ENCODE measurements at places on chromosomes 13 and 19. TPM values are rescaled to one million over a fixed set of nuclear protein-coding genes. Genes with fewer than 3 reads are reported as not detected.

Gene FFAR1
- not detected for polyA plus RNA-seq

Gene HAUS5
- 14.4 TPM for polyA plus RNA-seq

Gene SH2D3A
- not detected for polyA plus RNA-seq

Gene MZT1
- polyA plus RNA-seq, result 38.5 TPM

Gene CABP5
- polyA plus RNA-seq, result not detected

Gene KIR3DL2
- not detected for polyA plus RNA-seq

Gene KEAP1
- 39.0 TPM for polyA plus RNA-seq

Gene ZNF132
- 1.0 TPM for polyA plus RNA-seq

Gene C1QTNF9
- not detected for polyA plus RNA-seq

Gene TPRX1
- polyA plus RNA-seq, result not detected

Gene ZNF792
- polyA plus RNA-seq, result 3.7 TPM

Gene FBXO27
- polyA plus RNA-seq, result 2.7 TPM

Gene TNFSF13B
- 0.50 TPM for polyA plus RNA-seq

Gene RAD23A
- 42.1 TPM for polyA plus RNA-seq

Gene ZNF208
- polyA plus RNA-seq, result not detected

Gene SHC2
- polyA plus RNA-seq, result 81.2 TPM

Gene RXFP2
- not detected for polyA plus RNA-seq

Gene NUDT15
- polyA plus RNA-seq, result 23.4 TPM

Gene ZNF880
- polyA plus RNA-seq, result 41.8 TPM

Gene B3GNT3
- not detected for polyA plus RNA-seq

Gene ZNF577
- 44.0 TPM for polyA plus RNA-seq

Gene RASAL3
- not detected for polyA plus RNA-seq

Gene LILRB5
- not detected for polyA plus RNA-seq

Gene ZNF100
- 5.8 TPM for polyA plus RNA-seq

Gene FGF22
- not detected for polyA plus RNA-seq

Gene SIGLECL1
- not detected for polyA plus RNA-seq

Gene ARL11
- polyA plus RNA-seq, result not detected

Gene AMER2
- polyA plus RNA-seq, result 33.2 TPM

Gene HCN2
- polyA plus RNA-seq, result 4.7 TPM

Gene C19orf73
- 8.4 TPM for polyA plus RNA-seq

Gene PEG3
- not detected for polyA plus RNA-seq

Gene MAP2K7
- 13.4 TPM for polyA plus RNA-seq

Gene ZSCAN1
- 7.9 TPM for polyA plus RNA-seq

Gene ZNF528
- polyA plus RNA-seq, result 51.7 TPM

Gene PTGER1
- polyA plus RNA-seq, result not detected

Gene PROZ
- polyA plus RNA-seq, result not detected

Gene GPR180
- polyA plus RNA-seq, result 5.5 TPM

Gene KLK2
- polyA plus RNA-seq, result not detected

Gene NCAN
- 59.5 TPM for polyA plus RNA-seq

Gene AP1M2
- 0.38 TPM for polyA plus RNA-seq

Gene ZNF320
- 35.7 TPM for polyA plus RNA-seq

Gene EPSTI1
- not detected for polyA plus RNA-seq

Gene GPC6
- polyA plus RNA-seq, result 9.0 TPM

Gene ZNF569
- 27.4 TPM for polyA plus RNA-seq

Gene PGLYRP1
- not detected for polyA plus RNA-seq

Gene DAND5
- polyA plus RNA-seq, result not detected

Gene MCOLN1
- 20.6 TPM for polyA plus RNA-seq

Gene TUBB4A
- 17.8 TPM for polyA plus RNA-seq

Gene ZNF8
- 5.5 TPM for polyA plus RNA-seq

Gene PSPC1
- 158 TPM for polyA plus RNA-seq

Gene ZNF709
- 16.1 TPM for polyA plus RNA-seq
